ENCODE measurements at places on chromosomes 3 and 15.

DNA sequence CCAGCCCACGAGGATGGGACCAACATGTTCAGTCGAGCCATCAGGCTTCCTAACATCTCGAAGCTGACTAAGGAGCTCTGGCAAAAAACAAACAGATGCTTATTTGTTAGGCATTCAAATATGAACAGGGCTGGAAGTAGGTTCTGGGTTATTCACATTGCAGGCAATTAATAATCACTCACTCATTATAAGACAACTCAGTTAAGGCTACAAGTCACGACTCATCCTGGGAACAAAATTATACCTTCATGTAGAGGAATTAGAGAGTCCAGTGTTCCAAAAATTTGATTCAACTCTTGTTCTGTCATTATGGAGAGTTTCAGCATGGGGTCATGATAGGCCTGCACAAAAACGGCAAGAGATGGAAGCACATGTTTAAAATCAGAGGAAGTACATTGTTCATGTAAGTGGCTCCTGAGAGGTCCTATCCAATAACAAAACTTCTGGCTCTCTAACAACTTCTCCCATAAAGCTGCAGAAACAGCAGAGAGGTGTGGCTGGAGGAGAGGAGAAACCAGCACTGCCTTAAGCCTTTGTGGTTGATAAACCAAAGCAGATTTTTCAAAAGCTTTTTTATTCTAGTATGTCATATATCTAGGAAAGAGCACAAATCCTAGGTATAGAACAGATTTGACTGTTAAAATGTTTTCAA is 50.6 kb downstream of the ARHGEF3 start:
- DNase-seq = no peak

GRCh38 chr3:146550743-146551510 is 6.5 kb upstream of the PLSCR1 start:
- DNase-seq = peak; percentile 54

DNA sequence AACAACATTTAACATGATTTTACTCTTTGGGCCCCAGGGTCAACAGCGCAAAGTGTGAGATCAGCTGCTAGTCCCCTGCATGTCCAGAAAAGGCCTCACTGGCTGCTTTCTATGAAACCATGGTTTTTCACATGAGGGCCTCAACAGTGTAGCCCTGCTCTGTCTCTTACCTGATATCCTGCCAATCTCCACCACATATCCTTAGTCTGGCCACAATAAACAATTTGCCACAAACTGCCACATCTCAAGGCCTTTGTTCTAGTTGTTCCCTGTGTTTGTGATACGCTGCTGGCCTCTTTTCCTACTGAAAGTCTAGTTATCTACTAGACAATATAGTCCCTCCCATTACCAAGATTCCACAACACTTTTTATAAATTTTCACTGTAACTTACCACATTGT is 17.7 kb downstream of the VPS39 start:
- no peak for DNase-seq

- DNase-seq = no peak
Measured at GRCh38 chr3:127145266-127145665, 47.7 kb upstream of the PRR23E start.

DNA sequence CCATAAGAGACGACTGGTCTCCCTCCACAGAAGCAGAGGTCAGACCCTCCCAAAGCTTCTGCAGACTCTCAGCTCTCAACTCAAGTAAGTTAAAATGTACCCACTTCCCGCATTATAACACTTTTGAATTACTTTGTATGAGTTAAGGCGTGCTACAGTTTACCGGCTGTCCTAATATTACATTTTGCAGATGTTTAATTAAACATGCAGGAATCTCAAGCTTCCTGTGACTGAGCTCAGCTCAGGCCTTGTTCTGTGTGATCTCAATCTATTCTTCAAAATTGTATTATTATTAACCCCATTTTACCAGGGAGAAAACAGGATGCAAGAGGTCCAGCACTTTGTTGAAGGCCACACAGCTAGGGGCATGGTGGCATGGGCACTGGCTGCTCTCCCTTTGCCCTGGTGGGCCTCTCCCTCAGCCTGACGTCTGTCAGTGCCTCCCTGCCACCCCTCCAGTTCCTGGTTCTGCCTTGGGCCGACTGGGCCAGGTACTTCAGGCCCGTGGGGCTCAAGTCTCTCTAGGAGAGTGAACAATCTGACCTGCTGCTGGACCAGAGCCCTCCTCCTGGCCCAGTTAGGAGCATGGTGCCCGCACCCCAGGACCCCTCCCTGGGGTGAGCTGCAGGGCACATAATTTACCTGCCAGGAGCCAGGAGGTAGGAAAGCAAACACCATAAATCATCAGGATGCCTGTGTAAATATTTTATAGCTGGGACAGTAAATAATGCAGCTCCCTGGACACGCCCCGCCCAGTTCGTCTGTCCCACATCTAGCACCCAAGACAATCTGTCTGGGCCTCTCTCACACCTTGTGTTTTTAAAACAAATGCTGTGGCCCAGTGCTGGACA is 14.9 kb upstream of the RFT1 start:
- DNase-seq = no peak

- peak; percentile 90 for DNase-seq
Measured at GRCh38 chr15:31365655-31366127, 39.1 kb downstream of the KLF13 start.

GRCh38 chr15:66886241-66886675 is 179.1 kb upstream of the SMAD3 start:
- DNase-seq = no peak

GRCh38 chr3:129747992-129748391 is 141.5 kb upstream of the PLXND1 start:
- no peak for DNase-seq

DNA sequence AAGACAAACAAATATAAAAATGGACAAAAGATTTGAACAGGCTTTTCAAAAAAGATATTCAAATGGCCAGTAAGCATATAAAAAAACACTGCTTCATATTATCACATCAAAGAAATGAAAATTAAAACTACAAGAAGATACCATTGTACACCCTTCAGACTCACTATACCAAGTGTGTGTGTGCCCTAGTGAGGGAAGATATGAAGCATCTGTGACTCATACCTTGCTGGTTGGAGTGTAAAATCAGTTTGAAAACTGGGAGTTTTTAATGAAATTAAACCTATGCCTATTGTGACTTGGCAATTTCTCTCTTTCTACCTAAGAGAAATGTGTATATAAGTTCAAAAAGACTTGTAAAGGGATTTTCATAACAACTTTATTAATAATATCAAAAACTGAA is 23.5 kb upstream of the SLC15A2 start:
- DNase-seq = no peak

GRCh38 chr15:71627188-71627587 is 183.2 kb upstream of the NR2E3 start:
- no peak for DNase-seq

GRCh38 chr3:159624616-159625015 is 364.0 kb upstream of the IL12A start:
- DNase-seq = no peak

- no peak for DNase-seq
Measured at GRCh38 chr15:58985443-58985842, 2.0 kb upstream of the RNF111 start.

GRCh38 chr3:194671511-194671899 is 486 bp downstream of the LSG1 start:
- peak; percentile 44 for DNase-seq

DNA sequence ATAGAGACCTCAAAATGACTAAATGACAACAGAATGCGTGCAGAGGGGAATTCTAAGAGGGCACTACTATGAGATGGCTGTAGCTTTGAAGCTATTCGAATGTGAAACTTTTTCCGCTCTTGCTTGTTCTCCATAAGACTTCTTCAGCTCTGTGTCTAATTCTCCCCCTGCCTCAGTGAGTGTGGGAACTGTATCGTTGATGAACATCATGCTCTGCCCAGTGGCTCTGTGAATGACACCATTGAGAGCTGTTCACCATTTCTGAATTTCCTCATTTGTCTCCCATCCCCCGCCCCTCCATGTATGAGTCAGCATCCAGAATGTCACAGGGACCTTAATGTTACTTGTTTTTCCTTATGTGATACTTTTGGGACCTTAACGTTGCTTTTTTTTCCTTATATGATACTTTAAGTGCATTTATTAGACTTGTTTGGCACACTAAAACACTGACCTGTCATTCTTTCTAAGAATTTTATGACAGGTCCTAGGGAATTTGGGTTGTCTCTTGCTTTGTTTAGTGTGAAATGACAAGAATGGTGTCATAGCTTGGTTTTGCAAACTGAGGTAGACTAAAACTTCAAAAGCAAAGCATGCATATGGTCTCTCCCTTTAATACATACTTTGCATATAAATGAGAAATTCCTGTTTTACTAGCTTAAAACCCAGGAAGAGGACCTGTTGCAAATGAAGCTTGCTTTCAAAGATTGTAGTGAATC is 99.6 kb downstream of the FNDC3B start:
- no peak for DNase-seq

DNA sequence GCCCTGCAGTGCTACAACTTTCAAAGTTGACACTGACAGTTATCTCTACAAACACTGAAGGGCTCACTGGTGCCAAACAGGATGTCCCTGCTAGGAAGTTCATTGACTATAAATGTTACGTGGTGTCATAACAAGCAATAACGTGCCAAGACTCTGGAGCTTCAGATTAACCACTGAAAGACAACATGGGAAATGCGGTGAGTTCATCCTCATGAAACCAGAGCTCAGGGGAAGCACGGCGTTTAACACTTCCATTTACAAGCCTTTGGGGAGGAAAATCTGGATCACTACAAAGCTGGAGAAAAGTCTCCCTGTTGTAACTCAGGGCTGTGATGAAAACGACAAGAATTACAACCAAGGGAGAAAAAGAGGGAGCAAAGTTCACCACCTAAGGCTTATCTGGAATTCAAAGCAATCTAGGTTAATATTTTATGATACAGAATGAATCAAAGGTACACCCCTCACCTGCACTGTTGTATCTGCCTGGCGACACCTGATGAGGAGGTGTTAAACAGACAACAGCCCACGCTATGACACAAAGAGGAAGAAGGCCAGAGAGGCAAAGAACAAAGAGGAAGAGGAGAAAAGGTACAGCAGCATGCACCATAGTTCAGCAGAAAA is 27.0 kb downstream of the SHQ1 start:
- no peak for DNase-seq

DNA sequence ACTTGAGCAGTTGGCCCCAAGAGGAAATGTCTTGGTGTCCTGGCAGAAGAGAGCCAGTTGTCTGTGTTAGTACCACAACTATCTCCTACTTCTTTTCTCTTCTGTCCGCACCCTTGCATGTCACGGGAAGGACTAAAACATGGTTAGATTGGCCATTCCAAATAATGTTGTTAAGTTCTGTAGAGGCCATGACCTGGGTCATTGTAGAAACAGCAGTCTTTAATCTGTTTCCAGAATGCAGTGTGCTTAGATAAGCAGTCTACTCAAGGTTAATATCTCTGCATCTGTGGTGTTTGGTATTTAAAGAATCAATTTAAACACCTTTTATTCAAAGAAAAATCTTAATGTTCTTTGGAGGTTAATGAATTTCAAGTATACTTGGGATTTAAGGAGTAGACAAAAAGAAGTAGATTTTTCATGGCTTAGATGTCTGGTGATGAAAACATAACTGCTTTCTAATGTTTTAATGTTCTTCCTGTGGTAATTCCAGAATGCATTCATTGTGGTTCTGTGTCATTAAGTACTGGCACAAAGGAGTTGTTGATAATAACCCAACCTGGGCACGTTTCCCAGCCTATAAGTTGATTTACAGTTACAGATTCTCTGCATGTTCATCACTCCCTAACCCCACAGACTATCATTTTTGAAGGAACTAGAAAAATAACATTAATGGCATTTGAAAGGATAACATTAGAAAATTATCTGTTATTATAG is 58.9 kb downstream of the TMEM108 start:
- no peak for DNase-seq

GRCh38 chr3:175818811-175819464 is 959.8 kb downstream of the NAALADL2 start:
- DNase-seq = no peak

GRCh38 chr3:176416870-176417269 is 780.4 kb downstream of the TBL1XR1 start:
- no peak for DNase-seq

DNA sequence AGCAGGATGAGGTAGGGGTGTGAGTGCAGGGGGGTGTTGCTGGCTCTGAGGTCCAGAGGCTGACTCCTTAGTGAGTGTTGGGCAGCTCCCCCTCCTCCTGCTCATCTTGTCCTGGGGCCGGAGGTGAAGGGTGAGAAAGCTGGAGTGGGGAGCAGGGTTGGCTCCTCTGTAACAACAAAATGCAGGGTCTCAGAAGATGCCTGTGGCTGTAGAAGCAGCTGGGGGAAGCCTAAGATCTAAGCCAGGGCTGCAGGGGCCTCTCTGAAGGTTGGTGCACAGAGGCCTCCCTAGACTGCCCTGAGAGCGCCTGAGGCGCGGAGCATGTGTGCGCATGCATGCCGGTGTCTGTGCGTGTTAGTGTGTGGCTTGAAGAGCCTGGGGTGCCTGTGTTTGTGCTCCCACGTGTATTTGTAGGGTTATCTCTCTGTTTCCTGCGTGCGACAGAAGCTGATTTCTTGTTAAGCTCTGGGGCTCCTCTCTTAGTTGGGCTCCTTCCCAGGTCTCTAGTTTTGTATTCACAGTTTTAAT is 5.3 kb upstream of the HDAC11 start:
- no peak for DNase-seq

GRCh38 chr3:71069797-71070196 is 513.7 kb downstream of the FOXP1 start:
- DNase-seq = no peak

DNA sequence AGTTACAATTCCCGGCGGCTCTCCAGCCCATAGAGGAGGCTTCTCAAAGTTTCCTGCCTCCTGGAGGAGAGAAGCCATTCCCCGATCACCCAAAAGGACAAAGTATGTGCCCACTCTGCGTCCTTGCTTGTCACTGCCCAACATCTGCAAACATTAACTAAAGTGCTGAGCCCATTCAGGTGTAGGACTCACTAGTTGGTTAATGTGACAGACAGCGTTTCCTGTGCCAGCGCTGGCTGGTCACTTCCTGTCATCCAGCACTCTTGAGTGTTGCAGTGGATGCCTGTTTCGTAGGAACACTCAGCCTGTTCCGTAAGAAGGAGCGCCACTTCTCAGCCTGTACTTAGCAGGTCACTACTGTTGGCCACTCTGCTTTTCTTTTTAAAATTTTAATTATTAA is 100.3 kb downstream of the APBA2 start:
- no peak for DNase-seq

DNA sequence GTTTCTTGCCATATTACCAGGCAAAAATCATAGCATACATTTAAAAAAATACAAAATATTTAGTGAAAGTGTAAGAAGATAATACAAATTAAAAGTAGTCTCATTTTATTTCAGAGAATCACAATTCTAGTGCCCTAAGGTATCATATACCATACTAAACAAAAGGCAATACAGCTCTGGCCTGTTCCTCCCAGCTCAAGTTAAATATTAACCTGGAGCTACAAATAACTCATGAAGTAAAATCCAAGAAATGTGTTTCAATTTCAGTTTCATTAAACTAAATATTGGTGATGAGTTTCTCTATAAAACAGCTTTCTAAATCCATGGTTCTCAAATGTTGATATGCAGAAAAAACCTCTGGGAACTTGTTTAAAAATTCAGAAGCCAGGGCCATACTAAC is 67.7 kb downstream of the INO80 start:
- DNase-seq = no peak

GRCh38 chr3:102497571-102497970 is 62.8 kb downstream of the ZPLD1 start:
- no peak for DNase-seq
